ENCODE measurements at places on chromosomes 16 and 17. TPM values are rescaled to one million over a fixed set of nuclear protein-coding genes. Genes with fewer than 3 reads are reported as not detected.
A peak's percentile ranks its signal among the peaks of the same experiment; 100 is the strongest.

DNA sequence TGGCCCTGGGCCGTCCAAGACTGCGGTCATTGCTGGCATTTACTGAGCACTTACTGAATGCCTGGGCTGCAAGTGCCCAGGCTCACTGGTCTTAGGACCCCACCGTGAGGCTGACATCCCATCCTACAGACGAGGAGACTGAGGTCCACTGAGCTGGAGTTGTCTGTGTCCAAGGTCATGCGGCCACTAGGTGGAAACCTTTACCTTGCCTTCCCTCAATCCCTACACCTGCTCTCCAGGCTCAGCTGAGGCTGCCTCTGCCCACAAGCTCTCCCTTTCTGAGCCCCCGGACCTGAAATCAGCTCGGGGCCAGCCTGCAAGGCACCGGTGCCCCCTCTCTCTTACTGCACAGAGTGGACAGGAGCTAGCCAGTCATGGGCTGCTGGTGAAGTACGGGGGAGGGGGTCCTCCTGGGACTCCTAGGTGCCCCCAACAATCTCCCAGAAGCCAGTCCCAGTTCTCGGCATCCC lies 1.5 kb downstream of the CASKIN1 start:
- no peak for DNase-seq

- no peak for DNase-seq
Observed at GRCh38 chr17:56890906-56891674, 22.8 kb downstream of the TRIM25 start.

PRKCA gene
- 8.0 TPM for total RNA-seq

KIFC3 gene
- total RNA-seq, result 50.3 TPM

DNA sequence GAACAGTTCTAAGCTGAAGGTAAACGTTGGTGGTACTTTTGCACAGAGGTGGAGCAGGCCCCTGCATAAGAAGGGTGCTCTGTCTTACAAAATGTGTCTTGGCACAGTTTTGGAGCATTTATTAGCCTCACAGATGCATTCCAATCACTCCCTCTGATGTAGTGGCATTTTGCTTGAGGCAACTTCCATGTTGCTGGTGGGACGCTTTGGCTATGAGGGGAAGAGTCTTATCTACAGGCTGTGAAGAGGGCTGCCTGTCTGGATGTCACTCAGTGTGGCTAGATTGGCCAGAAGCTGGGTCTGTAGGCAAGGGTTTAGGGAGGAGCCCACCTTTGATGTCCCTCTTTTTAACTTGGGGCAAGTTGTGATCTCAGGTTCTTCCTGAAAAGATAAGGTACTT lies 2.6 kb upstream of the RARA start:
- DNase-seq, result no peak

PLK1 gene
- total RNA-seq, result 0.91 TPM

EXOC3L1 gene
- 3.0 TPM for total RNA-seq

KRTAP29-1 gene
- total RNA-seq, result not detected

- no peak for DNase-seq
Observed at GRCh38 chr16:35631261-35631945, 2172.0 kb downstream of the TP53TG3F start.

- no peak for DNase-seq
Observed at GRCh38 chr17:68296217-68297191, 5.2 kb downstream of the ARSG start.

DNA sequence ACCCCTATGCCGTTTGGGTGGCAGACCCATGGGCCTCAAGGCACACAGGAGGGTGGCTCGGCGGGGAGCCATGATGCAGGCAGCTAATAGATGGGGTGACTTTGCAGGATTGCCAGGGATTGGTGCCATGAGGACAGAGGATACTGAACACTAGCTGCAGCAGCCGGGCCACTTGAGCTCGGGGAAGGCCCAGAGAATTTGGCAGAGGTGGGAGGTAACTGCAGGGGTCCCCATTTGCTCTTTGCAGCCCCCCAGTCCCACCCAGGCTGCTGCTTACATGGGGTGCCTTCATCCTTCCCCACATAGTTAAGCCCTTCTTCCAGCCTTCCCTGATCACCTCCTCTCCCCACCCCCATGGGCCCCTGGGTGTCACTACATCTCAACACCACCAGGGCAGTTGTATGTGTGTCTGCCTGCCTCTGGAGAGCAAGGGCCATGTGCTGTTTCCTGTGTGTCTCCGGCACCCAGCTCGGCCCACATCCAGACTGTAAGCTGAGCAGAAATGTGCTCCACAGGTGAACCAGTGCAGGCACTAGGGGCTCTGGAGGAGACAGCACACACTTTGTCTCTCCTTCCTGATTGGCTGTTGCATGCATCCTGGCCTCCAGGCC lies 52.0 kb downstream of the SREBF1 start:
- DNase-seq, result peak; percentile 68

All from right cardiac atrium (tissue), 5 donors.